ENCODE measurements at places on chromosomes 3 and 15.

DNA sequence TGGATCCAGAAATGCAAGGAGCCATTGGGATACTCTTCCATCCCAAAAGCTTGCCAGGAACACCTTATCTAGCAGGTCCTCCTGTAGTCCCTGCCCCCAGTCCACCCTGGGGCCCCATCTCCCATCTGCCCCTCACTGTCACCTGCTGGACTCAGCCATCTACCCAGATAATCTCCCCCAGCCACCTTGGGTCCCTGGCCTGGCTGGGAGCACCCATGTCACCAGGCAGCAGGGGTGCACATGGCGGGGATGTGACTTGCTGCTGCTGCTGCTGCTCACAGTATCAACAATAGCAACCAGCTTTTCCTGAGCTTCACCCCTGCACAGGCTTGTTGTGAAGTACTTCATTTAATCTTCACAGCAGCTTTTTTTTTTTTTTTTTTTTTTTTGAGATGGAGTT is 12.6 kb downstream of the PTH1R start:
- no peak for DNase-seq

DNA sequence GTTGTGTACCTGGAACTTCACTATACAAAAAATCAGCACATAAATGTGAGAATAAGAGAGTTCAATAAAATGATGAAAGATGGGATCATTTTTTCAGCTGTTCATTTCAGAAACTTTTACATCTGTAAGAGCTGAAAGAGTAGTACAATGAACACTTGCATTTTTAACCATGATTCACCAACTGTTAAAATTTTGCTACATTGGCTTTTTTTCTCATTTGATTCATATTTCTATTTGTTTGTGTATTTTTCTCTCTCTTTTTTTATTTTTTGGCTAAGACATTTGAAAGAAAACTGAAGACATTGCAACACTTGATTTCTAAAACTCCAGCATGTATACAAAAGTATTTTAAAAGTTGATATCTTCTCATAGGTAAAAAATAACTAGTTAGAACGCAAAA is 98.3 kb upstream of the CDIN1 start:
- no peak for DNase-seq

DNA sequence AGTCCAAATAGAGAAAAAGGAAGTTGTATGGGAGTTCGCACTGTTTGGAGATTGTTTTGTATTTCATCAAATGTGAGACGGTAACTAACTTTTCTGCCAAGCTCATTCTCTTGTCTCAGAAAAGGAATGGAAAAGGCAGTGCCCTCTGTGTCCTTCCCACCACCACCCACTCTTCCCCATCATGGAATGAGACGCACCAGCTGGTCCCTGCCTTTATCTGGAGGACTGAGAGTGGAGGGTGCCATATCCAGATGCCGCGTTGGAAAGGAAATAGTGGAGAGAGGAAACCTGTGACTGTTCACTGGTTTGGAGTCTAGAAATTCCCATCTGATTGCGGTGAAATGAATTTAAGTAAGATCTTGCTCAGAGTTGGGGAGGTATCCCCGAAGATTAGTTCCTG is 3.7 kb upstream of the CCK start:
- no peak for DNase-seq

DNA sequence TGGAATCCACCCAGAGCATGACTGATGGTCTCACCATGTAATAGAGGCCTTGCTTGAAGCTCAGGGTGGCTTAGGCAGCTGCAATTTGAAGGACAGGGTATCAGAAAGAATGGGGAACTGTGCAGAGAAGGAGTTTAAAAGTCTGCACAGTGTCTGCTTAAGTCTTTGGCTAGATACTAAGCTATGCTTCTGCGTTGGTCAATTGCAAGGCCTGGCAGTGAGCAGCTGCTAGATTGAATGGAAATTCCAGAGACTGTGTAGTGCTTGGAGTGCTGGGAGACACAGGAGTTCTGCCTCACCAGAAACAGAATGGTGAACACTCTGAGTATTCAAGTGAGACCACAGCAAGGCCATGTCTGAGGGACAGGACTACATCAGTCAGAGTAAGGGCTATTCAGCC is 17.3 kb upstream of the ATP10A start:
- DNase-seq: no peak

DNA sequence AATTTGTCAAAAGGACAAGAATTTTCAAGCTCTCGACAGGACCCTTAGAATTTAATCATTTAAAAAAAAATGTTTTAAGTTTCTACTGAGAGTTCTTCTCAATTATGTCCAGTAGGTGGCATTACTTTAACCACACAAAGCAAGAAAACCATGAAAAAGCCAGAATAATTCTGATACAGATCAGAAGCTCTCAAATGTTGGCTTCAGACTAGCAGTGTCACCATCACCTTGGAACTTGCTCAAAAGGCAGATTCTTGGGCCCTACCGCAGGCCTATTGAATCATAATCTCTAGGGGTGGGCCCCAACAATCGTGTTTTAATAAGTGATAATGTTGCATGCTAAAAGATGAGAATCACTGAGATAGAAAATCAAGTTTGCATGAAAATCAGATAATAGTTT is 99.5 kb upstream of the KCNMB2 start:
- peak; percentile 61 for DNase-seq

GRCh38 chr3:120436523-120437050 is 14.2 kb downstream of the FSTL1 start:
- DNase-seq: no peak

DNA sequence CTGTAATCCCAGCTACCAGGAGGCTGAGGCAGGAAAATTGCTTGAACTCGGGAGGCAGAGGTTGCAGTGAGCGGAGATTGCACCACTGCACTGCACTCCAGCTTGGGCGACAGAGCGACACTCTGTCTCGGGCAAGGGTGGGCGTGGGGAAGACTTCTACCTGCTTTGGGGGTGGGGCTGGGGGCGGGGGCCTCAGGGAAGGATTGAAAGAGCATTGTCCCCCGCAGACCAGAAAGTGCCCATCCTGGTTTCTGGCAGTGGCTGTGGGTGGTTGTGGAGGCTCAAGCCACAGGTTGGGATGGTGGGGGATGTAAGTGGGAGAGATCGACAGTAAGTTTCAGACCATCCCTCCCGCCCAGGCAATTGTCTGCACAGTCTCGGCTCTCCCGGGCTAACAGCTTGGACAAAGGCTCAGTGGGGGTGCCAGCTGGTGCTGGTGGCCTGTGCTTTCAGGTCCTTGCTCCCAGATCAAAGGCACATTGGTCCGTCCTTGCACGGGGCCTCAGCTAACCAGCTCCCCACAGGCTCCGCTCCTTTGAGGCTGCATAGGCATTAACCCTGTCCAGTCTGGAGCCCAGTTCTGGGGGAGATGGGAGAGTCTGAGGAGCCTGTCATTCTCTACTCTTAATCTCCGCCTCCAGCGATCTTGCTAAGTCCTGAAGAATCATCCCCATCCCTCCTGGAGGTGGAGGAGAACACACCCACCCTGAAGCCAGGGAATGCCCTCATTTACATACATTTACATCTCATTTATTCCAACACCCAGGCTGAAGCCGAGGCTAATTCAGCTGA is 8.6 kb downstream of the SCN5A start:
- no peak for DNase-seq

DNA sequence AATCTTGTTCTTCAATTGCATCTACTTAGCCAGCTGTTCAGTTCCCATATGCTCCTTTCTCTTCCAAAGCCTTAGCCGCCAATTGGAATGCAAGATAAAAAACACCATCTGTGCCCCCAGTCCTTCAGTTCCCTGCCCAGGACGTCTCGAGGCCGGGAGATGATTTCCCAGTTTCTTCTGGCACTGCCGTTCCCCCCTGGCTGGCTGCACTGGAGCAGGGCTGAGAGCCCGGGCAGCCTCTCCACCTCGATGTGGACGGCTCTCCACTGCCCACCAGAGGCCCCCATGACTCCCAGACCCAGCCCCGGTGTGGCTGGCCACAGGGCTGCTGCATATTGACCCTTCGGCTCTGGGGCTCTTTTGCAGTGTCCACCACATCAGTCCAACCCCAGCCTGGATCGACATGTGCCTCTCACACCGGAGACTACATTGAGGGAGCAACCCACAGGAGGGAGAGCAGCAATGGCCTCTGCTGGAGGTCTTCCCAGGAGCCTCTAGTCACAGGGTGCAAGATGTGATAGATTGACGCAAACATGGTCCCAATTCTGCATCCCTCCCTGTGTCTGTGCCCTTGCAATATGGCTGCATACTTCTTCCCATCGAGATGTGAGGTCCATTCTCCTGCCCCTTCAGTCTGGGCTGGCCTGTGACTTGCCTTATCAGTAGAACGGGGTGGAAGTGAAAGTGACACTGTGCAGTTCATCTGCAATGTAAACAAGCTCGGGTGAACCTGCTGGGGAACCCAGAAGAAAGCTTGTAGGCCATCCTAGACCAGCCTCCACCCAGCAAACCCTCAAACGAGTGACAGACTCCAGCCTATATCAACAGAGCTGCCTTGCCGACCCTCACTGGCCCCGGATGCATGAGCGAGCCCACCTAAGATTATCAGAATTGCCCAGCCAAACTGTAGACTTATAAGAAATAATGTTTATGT is 52.3 kb upstream of the PRR20G start:
- DNase-seq: peak; percentile 90

All from NCI-H446 treated with DMSO at 0.1 percent for 48 hours (cell line).